A549 (cell line): ENCODE measurements at places on chromosomes 1 and 21. TPM values are rescaled to one million over a fixed set of nuclear protein-coding genes. Genes with fewer than 3 reads are reported as not detected.
A peak's percentile ranks its signal among the peaks of the same experiment; 100 is the strongest.

The FGGY gene
- polyA plus RNA-seq: 2.9 to 4.0 TPM (median 3.0 TPM) in 3 replicates

The NHLH2 gene
- not detected in 3 replicates for polyA plus RNA-seq

The OR2L13 gene
- polyA plus RNA-seq: not detected in 3 replicates

The SPATA21 gene
- polyA plus RNA-seq: 0.09 to 0.12 TPM (median 0.10 TPM) in 3 replicates

The CFHR3 gene
- 0.23 to 0.47 TPM (median 0.47 TPM) in 3 replicates for polyA plus RNA-seq

The NEGR1 gene
- polyA plus RNA-seq: not detected in 3 replicates

The OR10J1 gene
- not detected in 3 replicates for polyA plus RNA-seq

The BARHL2 gene
- polyA plus RNA-seq: not detected in 3 replicates

The TFF2 gene
- polyA plus RNA-seq: not detected in 3 replicates

The IFNGR2 gene
- polyA plus RNA-seq: 20.8 to 24.2 TPM (median 21.6 TPM) in 3 replicates

The RAB13 gene
- polyA plus RNA-seq: 150 to 162 TPM (median 160 TPM) in 3 replicates

The SLAMF6 gene
- not detected in 3 replicates for polyA plus RNA-seq

The AHCTF1 gene
- polyA plus RNA-seq: 26.0 to 28.8 TPM (median 27.0 TPM) in 3 replicates

The C8B gene
- polyA plus RNA-seq: not detected in 3 replicates

The GSTM4 gene
- polyA plus RNA-seq: 13.0 to 14.3 TPM (median 13.6 TPM) in 3 replicates

The SPRTN gene
- polyA plus RNA-seq: 14.0 to 16.0 TPM (median 14.4 TPM) in 3 replicates

The FRRS1 gene
- polyA plus RNA-seq: 2.0 to 2.4 TPM (median 2.2 TPM) in 3 replicates

The SIK1 gene
- 12.2 to 17.7 TPM (median 14.0 TPM) in 3 replicates for polyA plus RNA-seq

The KCNN3 gene
- 0.01 to 0.04 TPM in 2 of 3 replicates, not detected in the other for polyA plus RNA-seq

DNA sequence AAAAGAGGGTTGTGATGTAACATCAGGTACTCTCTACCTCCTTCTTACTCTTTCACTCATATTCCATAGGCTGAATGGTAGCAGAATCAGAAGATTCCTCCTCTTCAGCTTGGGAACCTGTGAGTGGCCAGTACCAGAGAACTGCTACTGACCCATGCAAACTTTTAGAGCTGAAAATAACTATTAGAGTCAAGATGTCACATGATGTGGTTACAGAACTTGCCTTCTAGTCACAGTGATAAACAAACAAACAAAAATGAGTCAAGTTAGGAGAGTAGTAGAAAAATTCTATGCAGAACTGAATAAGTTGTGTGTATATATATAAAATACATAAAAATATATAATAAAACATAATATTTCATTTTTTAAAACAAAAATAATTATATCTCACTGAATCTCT, 47.6 kb upstream of the RGS1 start:
- no peak for DNase-seq

DNA sequence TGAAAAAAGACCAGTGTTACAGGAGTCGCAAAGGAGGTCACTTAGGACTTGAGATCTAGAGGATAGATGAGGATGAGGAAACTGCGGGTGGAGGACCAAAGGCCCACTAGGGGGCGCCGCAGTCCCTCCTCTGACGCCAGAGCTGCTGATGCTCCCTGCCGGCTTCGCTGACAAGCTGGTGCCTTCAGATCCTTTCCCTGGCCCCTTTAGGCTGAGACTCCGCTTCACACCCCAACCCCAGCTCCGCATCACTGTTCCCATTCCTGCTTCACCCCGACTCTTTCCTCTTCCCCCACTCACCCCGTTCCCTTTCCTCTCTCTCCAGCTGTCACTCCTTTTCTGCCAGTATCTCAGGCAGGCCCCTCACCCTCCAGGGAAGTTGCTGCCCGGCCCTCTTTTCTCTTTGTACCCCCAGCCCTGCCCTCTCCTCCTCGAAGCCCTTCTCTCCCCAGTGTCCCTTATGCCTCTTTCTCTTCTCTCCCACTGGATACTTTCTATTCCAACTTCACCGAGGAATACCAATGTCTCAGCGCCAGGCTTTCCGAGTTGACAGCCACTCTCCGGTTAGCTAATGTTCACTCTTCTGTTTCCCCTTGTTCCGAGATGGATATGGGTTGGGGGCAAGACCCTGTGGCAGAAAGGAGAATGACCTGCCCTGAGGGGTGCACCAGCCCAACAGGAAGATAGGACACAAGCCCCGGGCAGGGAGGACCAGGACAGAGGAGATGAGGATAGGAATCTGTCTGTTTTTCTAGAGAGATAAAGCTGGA, 4.5 kb downstream of the KCNJ9 start:
- DNase-seq: peak; percentile 94

GRCh38 chr1:211606332-211606913, 27.5 kb upstream of the SLC30A1 start:
- no peak for DNase-seq

GRCh38 chr21:45572231-45572630, 30.0 kb upstream of the SLC19A1 start:
- DNase-seq: no peak

DNA sequence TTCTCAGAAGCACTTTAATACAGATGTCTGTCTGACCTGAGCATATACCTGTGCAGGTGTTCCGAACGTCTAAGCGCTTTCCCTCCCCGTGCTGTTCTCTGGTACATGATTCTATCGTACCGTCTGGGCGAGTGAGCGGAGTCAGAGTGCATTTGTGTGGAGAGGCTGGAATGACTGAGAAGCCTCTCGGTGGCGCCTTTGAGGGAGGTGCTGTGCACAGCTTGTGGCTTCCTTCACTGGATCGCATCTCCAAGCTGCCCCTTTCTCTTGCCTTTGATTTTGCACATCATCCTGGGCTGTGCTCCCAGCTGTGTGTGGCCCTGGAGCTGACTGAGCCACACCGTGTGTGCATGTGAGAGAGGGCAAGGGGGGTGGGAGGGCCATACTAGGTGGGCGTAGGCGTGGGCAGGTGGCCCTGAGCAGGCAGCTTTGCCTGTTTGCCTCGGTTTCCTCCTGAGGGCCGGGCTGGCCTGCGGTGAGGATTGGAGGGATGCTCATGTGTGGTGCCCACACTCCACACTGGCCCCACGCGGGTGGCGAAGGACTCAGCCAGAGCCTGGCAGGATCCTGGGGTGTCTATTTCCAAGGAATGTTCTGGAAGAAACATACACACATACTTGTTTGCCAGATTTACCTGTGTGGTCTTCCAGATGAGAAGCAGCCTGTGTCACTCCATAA, 105.3 kb downstream of the ADARB1 start:
- no peak for DNase-seq

GRCh38 chr1:201721082-201722049, 107.6 kb upstream of the IPO9 start:
- DNase-seq: no peak

GRCh38 chr1:30405631-30406212, 317.7 kb downstream of the MATN1 start:
- no peak for DNase-seq

GRCh38 chr1:101587741-101588140, 350.9 kb downstream of the S1PR1 start:
- peak; percentile 25 for DNase-seq

DNA sequence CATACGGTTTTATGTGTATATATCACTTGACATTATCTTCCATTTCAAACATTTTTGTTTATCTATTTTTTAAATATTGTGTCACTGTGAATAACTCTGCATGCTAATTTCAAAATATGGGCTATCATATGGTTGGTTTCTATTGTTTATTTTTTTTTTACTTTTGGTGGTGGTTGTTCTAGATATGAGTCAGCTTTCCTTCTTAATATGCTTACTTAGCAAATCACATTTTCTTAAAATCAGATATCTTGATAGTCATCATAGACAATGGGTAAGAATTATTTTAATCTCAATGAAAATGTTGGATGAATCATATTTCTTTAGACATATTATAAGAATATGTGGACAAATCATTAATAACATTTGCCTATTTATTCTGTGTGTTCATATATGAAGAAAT, 881.5 kb downstream of the BRINP3 start:
- no peak for DNase-seq

- DNase-seq: no peak
Observed at GRCh38 chr1:224427346-224427745, 7.3 kb downstream of the WDR26 start.

DNA sequence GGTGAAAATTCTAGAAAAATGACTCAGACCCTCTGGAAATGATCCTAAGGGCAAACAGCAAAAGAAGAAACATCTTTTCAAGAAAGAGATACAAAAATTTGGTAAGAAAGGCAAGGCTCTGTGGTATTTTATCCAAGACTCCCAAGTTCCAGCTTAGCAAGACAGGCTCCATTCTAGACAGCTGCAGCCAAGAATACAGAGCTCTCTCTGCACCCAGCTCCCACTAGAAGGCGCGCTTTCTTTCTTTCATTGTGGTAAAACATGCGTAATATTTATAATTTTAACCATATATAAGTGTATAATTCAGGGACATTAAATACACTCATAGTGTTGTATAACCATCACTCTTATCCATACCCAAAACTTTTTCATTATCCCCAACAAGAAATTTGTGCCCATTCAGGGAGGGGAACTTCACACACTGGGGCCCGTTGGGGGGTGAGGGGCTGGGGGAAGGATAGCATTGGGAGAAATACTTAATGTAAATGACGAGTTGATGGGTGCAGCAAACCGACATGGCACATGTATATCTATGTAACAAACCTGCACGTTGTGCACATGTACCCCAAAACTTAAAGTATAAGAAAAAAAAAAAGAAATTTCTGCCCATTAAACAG, 2.2 kb upstream of the HFM1 start:
- no peak for DNase-seq

GRCh38 chr21:14096172-14096571, 114.6 kb downstream of the LIPI start:
- no peak for DNase-seq

- DNase-seq: no peak
Observed at GRCh38 chr1:221511797-221512196, 230.1 kb downstream of the DUSP10 start.

GRCh38 chr21:34994766-34995631, 54.1 kb downstream of the RUNX1 start:
- no peak for DNase-seq

GRCh38 chr1:164560121-164560541, 1.1 kb downstream of the PBX1 start:
- no peak for DNase-seq

GRCh38 chr1:13826591-13826990, 126.6 kb downstream of the PRDM2 start:
- DNase-seq: no peak

DNA sequence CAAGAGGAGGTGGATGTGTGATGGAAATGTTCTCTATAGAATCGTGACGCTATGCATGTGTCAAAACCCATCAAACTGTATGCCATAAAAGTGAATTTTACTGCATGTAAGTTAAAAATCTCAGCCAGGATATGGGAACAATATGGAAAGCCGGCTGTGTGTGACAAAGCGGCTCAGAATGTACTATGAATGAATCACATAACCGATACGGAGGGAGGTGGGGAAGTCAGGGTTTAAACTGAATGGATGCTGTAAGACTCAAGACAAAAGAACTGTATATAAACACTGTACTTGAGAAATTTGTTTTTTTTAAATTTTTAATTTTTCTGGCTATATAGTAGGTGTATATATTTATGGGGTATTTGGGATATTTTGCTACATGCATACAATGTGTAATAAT, 111.6 kb upstream of the PDE4B start:
- DNase-seq: no peak

GRCh38 chr1:182877331-182877730, 38.2 kb downstream of the DHX9 start:
- no peak for DNase-seq

GRCh38 chr1:234519506-234519905, 40.5 kb upstream of the TARBP1 start:
- no peak for DNase-seq

DNA sequence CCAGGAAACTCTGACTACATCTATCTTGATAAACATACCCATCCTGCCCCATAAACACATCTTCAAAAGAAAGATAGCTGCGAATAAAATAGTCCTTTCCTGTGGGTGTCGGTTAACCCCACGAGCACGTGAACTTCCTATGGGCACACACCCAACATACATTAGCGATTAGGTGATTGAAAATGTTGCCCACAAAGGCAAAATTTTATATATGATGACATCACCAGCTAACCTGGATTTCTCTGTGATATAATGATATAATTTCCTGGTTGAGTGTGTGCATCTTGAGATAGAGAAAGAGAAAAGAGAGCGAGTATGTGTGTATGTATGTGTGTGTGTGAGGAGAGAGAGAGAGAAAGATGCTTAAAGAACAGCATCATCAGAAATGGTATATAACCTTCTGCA, 296.1 kb downstream of the PTPRC start:
- DNase-seq: no peak

DNA sequence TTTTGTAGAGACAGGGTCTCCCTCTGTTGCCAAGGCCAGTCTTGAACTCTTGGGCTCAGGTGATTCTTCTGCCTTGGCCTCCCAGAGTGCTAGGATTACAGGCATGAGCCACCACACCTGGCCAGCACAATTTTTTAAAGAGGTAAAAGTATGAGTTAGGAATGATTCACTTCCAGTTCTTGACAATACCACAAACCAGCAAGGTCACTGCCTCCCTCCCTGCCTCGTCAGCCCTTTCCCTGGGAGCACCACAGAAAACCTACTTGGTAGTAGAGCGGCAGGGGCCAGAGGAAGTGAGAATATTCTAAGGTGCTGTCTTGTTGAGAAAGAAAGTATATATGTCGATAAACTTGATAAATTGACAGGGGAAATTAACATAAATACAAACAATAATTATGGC, 10.8 kb upstream of the CDA start:
- no peak for DNase-seq

DNA sequence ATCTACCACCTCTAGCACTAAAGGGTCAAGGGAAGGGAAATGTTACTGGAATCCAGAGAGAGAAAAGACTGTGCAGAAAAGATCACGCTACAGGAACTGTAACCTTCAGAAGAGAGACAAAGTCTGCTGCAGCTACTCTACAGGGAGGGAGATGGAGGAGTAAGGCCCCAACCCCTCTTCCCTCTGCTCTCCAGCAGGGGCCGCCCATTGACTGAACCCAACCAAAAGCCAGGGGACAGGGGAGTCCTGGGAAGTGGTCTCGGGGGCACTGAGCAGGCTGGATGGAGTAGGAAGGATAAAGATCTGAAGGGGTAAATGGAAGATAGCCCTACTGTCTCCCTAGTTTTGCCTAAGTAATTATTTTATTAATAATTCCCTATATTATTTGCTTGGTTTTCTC, 72.8 kb upstream of the NR5A2 start:
- peak; percentile 29 for DNase-seq

- no peak for DNase-seq
Observed at GRCh38 chr1:50453266-50453665, 30.0 kb upstream of the DMRTA2 start.

- no peak for DNase-seq
Observed at GRCh38 chr1:218482683-218483082, 137.5 kb downstream of the TGFB2 start.

GRCh38 chr1:58465825-58466629, 80.5 kb downstream of the OMA1 start:
- no peak for DNase-seq
